ENCODE measurements at places on chromosomes 1 and 21.

DNA sequence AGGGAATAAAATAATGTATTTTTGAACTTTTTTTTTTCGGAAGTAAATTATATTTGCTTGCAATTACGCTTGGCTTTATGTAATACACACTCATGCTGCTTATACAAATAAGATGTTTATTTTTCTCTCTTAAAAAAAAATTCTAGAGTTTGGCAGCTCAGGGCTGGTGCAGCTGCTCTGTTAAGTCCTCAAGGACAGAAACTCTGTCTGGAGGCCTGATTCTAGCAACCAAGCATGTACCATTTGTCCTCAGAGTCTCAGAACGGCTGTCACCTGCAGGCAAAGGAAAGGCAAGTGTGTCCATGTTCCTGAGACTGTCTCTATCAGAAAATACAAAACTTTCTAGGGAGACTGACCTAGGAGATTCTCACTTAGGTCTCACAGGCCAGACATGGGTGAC lies 23.2 kb upstream of the CLDN17 start:
- DNase-seq = no peak

GRCh38 chr1:238499021-238499420 lies 608.3 kb upstream of the ZP4 start:
- no peak for DNase-seq

DNA sequence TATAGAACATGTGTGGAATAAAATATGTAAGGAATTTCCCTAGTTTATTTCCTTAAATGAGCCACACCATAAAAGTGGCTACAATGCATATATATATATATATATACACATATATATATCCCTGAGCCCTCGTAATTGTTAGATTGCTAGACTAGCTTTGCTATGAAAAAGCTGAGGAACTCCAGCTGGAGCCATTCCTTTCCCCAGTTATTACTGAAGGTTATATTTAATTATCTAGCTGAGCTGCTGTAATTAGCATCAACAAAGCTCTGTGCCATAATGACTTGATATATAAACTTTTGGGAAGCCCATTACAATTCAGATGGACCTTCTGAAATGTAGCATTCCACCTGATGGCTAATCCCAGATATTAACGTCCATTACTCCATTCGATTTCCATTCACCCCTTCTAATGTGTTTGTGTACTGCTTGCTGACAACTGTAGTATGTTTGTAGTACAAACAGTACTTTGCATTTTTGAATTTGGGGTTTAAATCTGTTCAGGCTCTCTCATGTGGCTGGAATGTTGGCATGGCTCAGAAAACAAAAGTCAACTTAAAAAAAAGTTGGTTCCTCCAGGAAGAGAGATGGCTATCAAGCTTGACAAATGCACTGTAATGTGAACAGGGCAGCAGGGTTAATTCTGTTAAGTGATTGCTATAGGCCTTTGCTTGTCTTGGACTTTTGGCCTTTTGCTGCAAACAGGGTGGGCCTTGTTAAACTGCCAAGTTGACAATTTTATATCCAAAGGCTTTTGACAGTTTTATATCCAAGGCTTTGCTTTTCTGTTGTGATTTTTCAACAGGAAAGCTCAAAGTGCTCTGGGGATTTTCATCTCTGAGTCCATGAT lies 170.0 kb downstream of the LTN1 start:
- DNase-seq = no peak

DNA sequence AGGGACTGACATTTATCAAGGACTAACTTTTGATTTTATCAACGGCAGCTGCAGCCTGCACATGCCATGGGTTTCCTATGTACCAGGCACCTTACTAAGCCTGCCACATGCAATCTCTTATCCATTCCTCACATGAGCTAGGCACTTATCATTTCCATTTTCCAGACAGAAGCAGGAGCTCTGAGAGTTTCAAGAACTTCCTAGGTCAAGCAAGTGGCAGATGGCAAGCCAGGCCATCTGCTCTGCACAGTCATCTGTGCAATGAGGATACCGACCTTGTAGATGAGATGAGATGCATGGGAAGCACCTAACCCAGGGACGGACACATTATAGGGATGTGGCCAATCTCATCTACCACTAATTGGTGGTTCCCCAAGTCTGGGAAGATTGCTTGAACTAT lies 339.4 kb upstream of the USP24 start:
- no peak for DNase-seq

DNA sequence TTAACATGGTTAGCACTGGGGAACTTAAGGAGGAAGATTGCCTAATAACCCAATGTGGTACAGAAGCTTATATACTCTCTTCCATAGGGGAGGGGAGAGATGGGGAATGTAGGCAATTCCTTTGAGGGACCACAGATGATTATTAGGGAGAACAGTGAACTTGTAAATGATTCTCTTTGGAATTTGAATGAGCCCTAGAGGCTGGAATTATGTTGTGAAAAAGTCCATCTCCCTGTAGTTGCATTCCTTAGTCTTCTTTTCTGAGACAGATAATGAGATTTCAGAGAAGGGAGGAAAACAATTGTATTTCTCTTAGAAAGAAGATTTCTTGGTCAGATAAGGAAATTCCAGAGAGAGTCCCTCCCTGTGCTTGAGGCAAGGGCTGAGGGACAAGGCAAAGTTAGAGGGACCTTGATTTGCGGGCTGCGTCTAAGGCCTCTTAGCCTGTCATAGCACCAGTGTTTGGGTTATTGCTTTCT lies 89.0 kb upstream of the HMCN1 start:
- DNase-seq = no peak

- no peak for DNase-seq
Observed at GRCh38 chr1:230112131-230112701, 45.2 kb downstream of the GALNT2 start.

- DNase-seq = no peak
Observed at GRCh38 chr21:38849776-38850175, 44.0 kb downstream of the ETS2 start.
